Stimulated activated CD8-positive, alpha-beta memory T cell treated with anti-CD3 and anti-CD28 coated beads, Interleukin-7, amount 100 ng/mL, for 1 hour (primary cell): ENCODE measurements at places on chromosomes 4 and X.

GRCh38 chr4:76784237-76784636 is 113.7 kb downstream of the SOWAHB start:
- no peak for DNase-seq

DNA sequence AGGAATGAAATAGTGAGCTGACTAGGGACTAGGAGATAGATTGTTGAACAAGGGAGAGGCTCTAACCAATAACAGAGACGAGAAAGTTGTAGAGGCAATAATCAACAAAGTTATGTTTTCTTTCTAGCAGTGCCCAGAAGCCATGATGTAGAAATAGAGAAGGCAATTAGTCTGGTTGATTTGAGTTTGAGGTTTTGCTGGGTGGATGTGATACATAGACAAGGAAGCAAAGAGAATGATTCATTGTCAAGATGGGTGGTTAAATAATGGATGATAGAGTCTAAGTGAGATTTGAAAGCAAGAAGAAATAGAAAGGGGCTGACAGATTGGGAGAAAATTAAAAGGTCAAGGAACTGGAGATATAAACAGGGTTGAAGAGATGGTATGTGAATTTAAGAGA is 11.2 kb downstream of the RBM41 start:
- no peak for DNase-seq

- DNase-seq, result no peak
These were observed 20.6 kb downstream of the AP1S2 start for GRCh38 chrX:15834053-15834452.

GRCh38 chr4:144723471-144723870 is 77.5 kb downstream of the HHIP start:
- DNase-seq, result no peak

- DNase-seq, result peak; percentile 47
These were observed 203.3 kb downstream of the OR13H1 start for GRCh38 chrX:131747173-131747572.

DNA sequence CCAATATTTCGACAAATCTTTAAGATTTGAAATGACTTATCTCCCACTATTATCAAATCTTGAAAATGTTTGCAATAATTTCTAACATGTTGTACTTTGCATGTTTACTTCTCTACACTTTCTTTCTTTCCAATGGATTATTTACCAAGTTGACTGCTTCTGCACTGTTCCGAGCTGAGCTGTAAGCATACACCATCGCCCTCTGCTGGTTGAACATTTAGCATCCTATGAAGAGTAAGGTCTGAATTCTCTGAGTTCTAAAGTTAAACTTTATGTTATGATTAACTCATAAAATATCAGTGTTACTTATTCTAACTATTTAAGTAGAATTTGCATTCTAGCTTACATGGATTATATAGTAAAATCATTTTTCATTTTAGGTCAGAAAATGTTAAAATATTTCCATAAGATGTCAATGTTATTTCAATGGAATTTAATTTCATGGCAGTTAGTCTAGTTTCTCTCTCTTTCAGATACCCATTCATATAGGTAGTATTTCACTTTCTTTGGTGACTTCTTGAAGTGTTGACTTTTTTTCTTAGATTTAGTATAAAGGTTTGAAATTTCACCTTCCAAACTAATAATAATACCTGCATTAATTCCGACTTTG is 137.4 kb downstream of the DKK2 start:
- no peak for DNase-seq

DNA sequence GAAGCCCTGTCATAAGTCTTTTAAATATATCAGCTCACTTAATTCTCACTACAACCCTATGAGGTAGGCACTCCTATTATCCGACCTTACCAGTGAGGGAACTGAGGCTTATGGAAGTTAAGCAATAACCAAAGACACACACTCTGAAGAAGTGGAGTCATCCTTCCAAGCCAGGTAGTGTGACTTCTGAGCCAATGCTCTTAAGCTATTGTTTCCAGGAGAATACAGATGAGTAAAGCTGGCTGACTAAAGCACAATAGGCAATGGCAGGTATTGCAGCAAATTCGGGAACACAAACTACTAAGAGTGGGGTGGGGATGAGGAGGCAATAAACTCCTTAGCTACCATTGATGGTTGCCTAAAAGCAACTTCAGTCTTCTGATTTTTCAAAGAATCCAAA is 81.8 kb upstream of the KIT start:
- no peak for DNase-seq
